Adrenal gland (tissue), 19 donors: ENCODE measurements at places on chromosomes 3 and 15. TPM values are rescaled to one million over a fixed set of nuclear protein-coding genes. Genes with fewer than 3 reads are reported as not detected.
A peak's percentile ranks its signal among the peaks of the same experiment; 100 is the strongest.

The CTXND1 gene
- polyA plus RNA-seq: 3.0 TPM

The STX19 gene
- 0.26 TPM for polyA plus RNA-seq

The DGKG gene
- 4.3 TPM for polyA plus RNA-seq

The INKA1 gene
- polyA plus RNA-seq: 0.35 TPM

The CACNA2D2 gene
- polyA plus RNA-seq: 2.0 TPM

The NDUFAF3 gene
- 578 TPM for polyA plus RNA-seq

The KLHL6 gene
- 2.9 TPM for polyA plus RNA-seq

- DNase-seq: peak; percentile 39
Observed at GRCh38 chr3:152269831-152270734, 1.4 kb downstream of the MBNL1 start.

DNA sequence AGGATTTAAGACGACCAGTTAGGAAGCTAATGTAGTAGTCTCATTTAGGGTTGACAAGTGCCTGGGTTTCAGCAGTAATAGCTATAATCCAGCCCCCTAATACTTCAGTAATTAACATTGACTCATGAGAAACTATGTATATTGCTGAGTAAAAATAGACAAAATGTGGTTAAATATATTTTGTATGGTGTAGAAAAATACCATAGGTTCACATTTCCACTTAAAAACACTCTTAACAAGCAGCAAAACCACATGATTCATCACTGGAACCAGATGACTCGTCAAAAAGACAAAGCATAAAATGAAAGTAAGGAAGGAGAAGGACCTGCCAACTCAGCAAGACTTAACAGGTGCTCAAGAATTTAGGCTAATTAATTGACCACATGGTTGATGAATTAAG is 288.9 kb downstream of the EFHB start:
- no peak for DNase-seq

DNA sequence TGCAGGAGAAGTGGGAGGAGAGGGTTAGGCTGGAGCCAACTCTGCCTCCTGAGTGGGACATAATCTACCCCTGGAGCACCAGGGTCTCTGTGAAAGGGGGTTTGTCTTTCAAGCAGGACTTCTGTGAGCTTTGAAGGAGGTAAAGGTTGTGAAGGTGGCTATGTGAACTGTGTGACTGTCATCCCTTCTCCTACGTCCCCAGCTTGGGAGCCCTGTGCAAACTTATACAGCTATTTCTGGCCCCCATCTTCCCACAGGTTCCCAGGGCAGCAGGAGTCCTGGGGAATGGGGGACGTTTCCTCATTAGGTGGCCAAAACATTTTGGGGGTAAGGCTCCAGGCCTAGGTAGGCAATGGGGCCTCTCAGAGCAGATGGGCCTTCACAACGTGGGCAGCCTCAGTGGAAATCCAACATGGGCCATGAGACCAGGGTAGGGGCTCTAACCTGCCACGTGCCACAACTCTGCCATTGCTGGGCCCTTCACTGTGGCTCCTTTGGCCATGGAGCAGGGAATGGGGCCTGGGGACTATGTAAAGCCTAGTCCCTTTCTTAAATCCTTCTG is 3.5 kb downstream of the VIPR1 start:
- no peak for DNase-seq

DNA sequence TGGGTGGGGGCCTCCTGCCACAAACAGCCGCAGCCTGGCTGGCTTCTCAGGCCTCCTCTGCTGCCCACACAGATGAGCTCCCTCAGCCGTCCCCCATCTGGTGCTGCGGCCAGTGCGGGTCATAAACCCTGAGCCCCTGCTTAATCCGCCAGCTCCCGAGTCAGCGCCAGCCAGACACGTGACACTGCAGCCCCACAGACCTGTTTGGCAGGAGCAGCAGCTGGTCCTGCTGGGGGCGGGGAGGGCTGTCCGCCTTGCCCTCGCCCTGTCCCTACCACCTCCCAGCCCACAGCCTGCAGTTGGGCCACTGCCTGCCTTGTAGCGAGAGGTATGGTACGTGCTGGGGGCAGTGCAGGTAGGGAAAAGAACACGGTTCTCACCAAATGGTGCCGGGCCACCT is 86.2 kb downstream of the IQSEC1 start:
- DNase-seq: peak; percentile 36

GRCh38 chr3:187567661-187568121 is 102.5 kb downstream of the SST start:
- DNase-seq: no peak

GRCh38 chr3:63661242-63661641 is 8.8 kb downstream of the SNTN start:
- no peak for DNase-seq

DNA sequence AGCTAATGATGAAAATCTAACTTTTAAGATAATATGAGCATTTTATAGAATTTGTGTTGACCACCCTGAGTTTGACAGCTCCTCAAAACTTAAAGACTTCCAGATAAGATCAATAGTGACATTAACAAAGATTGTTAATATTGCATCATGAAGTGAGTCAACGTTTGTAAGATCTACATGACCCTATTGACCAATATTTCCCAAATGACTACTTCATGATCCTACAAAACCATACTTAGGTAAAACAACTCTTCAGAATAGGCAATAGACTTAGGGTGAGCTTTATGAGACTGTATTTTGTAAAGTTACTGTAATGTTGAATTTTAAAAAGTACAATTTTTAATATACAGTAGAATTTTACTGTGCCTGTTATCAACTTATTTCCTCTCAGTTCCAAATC is 422.7 kb upstream of the ALCAM start:
- no peak for DNase-seq

GRCh38 chr3:4245671-4246070 is 57.5 kb upstream of the SETMAR start:
- DNase-seq: no peak

- no peak for DNase-seq
Observed at GRCh38 chr15:41102854-41103253, 13.2 kb downstream of the INO80 start.

DNA sequence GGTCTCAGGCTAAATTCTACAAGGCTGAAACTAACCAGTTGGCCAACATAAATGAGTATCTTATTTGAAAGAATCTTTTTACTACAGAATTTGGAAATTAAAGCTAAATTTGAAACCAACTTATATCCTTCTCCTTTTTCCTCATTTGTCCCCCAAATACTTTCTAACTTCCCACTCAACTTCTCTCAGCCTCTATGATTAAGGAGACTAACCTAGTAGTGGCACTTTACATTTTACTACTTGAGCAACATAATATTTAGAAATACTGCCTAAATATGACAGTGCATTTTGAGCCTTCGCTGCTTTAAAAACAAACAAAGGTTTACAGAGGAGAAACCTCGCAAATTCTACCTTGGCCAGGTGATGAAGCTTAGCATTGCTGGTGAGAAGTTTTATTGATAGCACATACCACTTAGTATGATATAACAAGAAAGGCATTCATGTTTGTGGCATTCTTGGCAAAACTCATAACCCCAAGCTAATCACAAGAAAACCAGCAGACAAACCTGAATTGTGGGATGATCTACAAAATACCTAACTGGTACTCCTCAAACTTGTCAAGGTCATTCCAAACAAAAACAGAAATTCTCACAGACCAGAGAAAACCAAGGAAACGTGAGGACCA is 432.1 kb upstream of the CFAP20DC start:
- DNase-seq: no peak

GRCh38 chr3:122843604-122844003 is 48.7 kb downstream of the SLC49A4 start:
- DNase-seq: no peak

- no peak for DNase-seq
Observed at GRCh38 chr15:68340726-68341671, 63.5 kb downstream of the FEM1B start.

DNA sequence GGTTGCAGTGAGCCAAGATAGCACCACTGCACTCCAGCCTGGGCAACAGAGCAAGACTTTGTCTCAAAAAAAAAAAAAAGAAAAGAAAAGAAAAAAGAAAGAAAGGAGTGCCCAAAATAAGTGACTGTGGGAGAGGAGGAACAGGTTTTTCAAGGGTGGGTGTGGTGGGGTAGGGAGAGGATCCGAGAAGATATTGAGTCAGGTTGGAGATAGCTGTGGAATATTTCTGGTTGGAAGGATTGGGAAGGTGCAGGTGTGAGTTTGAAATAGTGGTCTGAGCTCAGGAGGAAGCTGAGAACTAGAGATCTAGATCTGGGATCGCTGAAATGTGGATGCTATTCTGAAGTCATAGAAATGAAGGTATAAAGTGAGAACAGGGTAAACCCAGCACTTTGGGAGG is 7.8 kb downstream of the SCAMP2 start:
- no peak for DNase-seq

- no peak for DNase-seq
Observed at GRCh38 chr3:33179132-33179531, 39.5 kb downstream of the SUSD5 start.

DNA sequence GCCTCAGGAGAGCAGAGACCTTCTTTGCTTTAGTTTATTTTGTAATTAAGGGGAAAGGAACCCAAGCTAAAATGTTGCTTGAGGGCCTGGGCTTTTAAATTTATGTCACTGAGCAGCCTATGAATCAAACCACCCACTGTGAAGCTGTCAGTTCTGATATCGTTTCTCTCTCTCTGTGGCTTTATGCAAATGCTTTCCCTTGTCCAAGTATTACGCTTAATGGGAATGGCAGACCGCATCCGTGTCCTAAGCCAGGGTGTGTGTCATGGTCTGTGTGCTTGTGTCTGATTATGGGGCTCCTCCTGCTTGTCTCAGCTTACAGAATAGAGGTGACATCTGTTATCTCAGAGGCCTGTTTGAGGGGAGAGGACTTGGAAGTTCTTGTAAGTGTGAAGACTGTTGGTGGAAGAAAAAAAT is 82.4 kb downstream of the EBLN2 start:
- no peak for DNase-seq

- DNase-seq: no peak
Observed at GRCh38 chr15:48887144-48887543, 9.2 kb downstream of the EID1 start.
